A549 (cell line): ENCODE measurements at places on chromosomes 3 and 15. TPM values are rescaled to one million over a fixed set of nuclear protein-coding genes. Genes with fewer than 3 reads are reported as not detected.

The GP5 gene
- 0.03 TPM in 1 of 3 replicates, not detected in the others for polyA plus RNA-seq

The PRTG gene
- polyA plus RNA-seq, result 5.5 to 5.9 TPM (median 5.6 TPM) in 3 replicates

The WDR93 gene
- polyA plus RNA-seq, result 0.10 to 0.16 TPM (median 0.12 TPM) in 3 replicates

The SLC28A2 gene
- not detected in 3 replicates for polyA plus RNA-seq

The IL5RA gene
- polyA plus RNA-seq, result not detected in 3 replicates

The AQP9 gene
- not detected in 3 replicates for polyA plus RNA-seq

The C3orf70 gene
- not detected in 3 replicates for polyA plus RNA-seq

The ETFA gene
- polyA plus RNA-seq, result 235 to 243 TPM (median 243 TPM) in 3 replicates

The FAM162A gene
- 40.7 to 43.5 TPM (median 41.8 TPM) in 3 replicates for polyA plus RNA-seq

The GATA2 gene
- 3.9 to 4.9 TPM (median 4.5 TPM) in 3 replicates for polyA plus RNA-seq

The IQGAP1 gene
- polyA plus RNA-seq, result 100 to 108 TPM (median 103 TPM) in 3 replicates

The SLC7A14 gene
- not detected in 3 replicates for polyA plus RNA-seq

The SEMA4B gene
- 39.2 to 55.6 TPM (median 47.1 TPM) in 3 replicates for polyA plus RNA-seq

The CIP2A gene
- 29.3 to 33.0 TPM (median 30.7 TPM) in 3 replicates for polyA plus RNA-seq

The CCDC80 gene
- 111 to 168 TPM (median 148 TPM) in 3 replicates for polyA plus RNA-seq

The ST8SIA2 gene
- polyA plus RNA-seq, result 0.41 to 1.0 TPM (median 0.62 TPM) in 3 replicates

The GOLGA6B gene
- polyA plus RNA-seq, result not detected in 3 replicates

The CA12 gene
- 122 to 129 TPM (median 126 TPM) in 3 replicates for polyA plus RNA-seq

The THRB gene
- 2.2 to 2.3 TPM (median 2.3 TPM) in 3 replicates for polyA plus RNA-seq

The AMOTL2 gene
- polyA plus RNA-seq, result 40.7 to 49.4 TPM (median 41.1 TPM) in 3 replicates

The CD86 gene
- not detected in 3 replicates for polyA plus RNA-seq

The CCR4 gene
- polyA plus RNA-seq, result not detected in 3 replicates

The NANOGP8 gene
- not detected in 3 replicates for polyA plus RNA-seq

The RBP2 gene
- not detected in 3 replicates for polyA plus RNA-seq

The FLNB gene
- polyA plus RNA-seq, result 235 to 282 TPM (median 257 TPM) in 3 replicates

The MCF2L2 gene
- 0.03 to 0.04 TPM in 2 of 3 replicates, not detected in the other for polyA plus RNA-seq

The PPP4R2 gene
- polyA plus RNA-seq, result 39.3 to 42.0 TPM (median 39.5 TPM) in 3 replicates

The LINGO1 gene
- polyA plus RNA-seq, result 2.9 to 3.5 TPM (median 3.3 TPM) in 3 replicates

The LSAMP gene
- polyA plus RNA-seq, result 0.07 to 0.22 TPM (median 0.12 TPM) in 3 replicates

The ZBTB20 gene
- 0.47 to 0.85 TPM (median 0.54 TPM) in 3 replicates for polyA plus RNA-seq

The EFCAB12 gene
- 0.81 to 1.4 TPM (median 1.1 TPM) in 3 replicates for polyA plus RNA-seq
